ENCODE measurements at places on chromosomes 6 and 20. TPM values are rescaled to one million over a fixed set of nuclear protein-coding genes. Genes with fewer than 3 reads are reported as not detected.

The SLC17A1 gene
- 0.41 TPM for total RNA-seq

The GJA10 gene
- total RNA-seq, result not detected

The TRIM31 gene
- not detected for total RNA-seq

The UBE3D gene
- 6.0 TPM for total RNA-seq

- DNase-seq, result no peak
Observed at GRCh38 chr6:53294095-53294494, 54.7 kb downstream of the ELOVL5 start.

DNA sequence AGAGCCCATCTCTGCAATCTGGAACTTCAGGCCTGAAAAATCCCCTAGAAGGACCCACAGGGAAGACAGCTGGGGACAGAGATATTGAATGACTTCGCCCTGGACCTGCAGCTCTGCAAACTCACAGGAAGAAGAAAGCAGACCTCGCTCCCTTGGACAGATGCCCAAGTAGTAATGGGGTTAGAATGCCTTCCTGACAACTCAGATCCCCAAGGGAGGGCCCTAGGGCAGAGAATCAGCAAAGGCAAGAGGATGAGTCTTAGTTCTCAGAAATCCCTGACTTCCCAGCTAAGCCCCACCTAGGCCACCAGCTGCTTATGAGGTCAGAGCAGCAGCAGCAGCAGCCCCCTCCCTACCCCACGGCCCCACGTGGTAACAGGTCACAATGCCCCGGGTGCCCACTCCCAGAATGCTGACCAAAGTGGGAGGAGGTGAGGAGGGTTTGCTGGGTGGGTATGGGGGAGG is at the start of gene C20orf141:
Gene C20orf141 (plus strand): TSS at position 401 of the 465 bp plus-strand sequence. CDS start 198 bp downstream, outside the sequence.
- DNase-seq, result no peak

DNA sequence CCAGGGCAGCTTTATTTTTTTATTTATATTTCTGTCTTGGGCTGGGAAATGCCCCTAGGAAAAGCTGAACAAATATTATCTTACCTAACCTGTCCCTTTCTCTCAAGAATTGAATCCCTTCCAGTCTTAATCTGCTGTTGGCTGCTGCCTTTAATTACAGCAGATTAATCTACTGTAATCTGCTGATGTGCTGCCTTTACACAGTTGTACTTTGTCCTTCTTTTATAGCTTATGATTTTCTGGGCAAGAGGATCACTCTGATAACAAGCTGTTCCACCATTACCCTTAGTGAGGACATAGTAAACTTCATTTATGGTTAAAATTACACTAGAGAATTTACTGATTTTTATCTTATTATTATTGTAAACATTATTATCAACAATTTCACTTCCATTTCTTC is 234.5 kb upstream of the MAN1A1 start:
- no peak for DNase-seq

DNA sequence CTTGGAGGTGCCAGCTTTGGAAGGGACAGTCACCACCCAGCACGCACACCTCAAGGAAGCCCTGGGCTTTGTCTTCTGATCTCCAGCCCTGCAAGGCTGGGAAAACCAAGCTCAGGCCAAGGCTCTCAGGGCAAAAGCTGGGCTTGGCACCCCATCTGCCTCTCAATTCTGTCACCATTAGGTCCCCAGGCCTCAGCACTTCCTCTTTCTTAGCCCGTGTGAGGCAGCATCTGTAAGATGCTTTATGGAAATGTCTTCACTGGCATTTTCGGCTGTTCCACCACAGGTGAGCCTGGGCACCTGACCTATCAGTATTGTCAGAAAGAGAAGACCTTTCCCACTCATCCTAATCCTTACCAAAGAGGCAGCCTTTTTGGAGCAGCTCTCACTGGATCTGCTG is 24.6 kb downstream of the GMEB2 start:
- no peak for DNase-seq

DNA sequence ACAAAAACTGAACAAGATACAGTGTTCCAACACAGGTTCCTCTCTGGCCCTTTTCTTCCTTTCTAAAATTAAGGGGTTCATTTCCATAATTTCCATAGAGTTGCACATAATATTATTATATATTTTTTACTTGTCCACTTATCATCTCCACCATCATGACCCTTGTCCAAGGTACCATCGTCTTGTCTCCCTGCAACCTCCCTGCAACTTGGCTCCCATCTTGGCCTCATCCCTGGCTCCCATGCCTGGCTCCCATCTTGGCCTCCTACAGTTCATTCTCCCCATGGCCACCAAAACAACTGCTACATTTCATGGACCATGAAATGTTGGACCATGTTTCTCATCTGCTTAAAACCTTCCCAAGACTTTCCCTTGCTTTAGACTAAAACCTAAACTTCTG is 3.1 kb upstream of the KCNB1 start:
- DNase-seq, result no peak

DNA sequence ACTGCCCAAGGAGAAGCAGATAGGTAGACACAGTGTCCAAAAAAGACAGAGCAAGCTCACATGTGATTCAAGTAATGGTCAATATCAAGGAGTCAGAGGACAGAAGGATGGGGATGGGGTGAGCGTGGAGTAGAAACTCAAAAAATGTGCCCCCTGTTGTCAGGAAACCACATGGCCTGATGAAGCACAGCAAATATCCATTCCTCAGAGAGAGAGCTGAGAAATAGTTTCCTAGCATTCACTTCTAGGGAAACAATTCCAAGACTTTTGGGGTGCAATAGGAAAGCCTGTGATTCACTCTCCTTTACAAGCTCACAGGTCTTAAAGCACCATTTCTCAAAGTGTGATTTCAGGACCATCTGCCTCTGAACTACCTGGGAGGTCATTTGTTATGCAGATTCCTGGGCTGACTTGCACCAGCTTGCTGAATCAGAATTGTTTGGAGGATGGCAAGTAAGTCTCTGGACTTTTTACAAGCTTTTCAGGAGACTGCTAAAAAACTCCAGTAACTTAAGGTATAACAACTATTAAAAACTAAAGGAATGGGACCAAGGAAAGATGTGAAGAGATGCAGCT is 432.8 kb downstream of the HDGFL1 start:
- DNase-seq, result no peak

DNA sequence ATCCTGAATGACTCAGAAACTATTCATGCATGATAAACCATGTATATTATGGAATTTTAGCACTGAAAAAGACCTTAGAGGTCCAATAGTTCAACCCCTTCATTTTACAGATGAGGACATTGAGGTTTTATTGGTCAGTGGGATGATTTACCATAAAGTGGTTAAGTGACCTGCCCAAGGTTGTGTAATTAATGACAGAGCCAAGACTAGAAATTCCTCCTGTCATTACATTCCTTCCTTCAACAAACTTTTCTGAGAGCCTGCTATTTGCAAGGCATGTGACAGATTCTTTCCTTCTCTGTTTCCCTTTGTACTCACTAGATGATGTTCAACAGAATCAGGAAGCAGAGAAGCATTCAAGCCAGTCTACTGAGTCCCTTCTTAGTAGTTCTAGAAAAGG is 170.7 kb upstream of the KCNK16 start:
- DNase-seq, result no peak

DNA sequence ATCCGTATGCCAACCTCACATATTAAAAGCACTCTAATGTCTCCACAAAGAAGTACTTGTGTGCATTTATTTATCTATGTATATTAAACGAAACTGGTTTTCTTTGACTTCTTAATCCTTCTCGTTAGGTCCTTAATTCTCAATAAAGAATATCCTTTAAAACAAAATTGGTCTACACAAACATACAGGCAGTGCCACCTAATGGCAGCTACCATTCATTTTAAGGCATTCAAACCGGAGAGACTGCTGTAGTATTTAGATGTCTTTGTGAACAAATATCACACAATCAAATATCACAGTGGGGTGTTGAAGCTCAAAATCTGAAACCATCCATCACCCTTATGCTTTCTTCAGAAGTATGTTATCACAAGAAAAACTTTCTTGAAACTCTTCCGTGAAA is 96.6 kb upstream of the IRAK1BP1 start:
- DNase-seq, result no peak

GRCh38 chr20:22232923-22233322 is 351.4 kb downstream of the FOXA2 start:
- no peak for DNase-seq

- no peak for DNase-seq
Observed at GRCh38 chr6:155194399-155194798, 69.4 kb upstream of the CLDN20 start.

DNA sequence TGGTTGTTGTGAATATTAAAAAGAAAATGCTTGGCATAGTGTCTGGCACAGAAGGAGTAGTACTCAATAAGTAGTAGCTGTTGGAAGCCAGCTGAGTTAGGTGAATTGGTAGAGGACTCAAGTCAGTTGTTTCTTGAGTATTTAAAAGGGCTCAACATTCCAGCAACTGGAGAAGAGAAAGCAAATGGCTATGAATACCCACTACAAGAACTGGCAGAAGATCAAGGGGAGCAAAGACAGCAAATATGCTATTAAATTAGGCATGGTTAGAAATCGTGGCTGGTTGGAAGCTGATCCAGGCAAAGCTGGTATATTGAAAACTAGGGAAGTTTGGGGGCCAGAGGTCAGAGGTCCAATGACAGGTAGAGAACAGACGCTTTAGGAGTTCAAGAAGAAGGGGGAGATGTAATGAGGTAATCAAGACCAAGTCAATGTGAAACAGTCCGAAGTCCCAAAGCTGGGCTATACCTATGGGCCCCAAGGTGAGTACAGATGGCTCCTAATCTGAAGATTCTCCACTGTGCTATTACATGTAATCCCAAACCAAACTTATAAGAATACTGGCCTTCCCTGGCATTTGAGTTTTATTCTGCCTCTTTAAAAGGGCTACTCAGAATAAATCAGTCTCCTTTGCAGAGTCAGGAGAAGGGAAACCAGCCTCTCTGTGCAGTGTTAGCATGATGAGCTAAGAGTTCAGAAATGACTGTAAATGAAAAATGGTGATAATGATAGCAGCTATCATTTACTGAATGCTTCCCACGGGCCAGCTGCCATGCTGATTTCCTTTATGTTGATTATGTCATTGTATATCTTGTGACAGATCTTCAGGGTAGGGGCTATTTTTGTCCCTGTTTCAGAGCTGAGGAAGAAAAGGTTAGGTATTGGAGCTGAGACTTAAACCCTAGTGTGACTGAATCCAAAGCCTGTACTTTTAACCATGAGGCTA is 122.3 kb downstream of the ANKS1A start:
- peak; percentile 16 for DNase-seq

GRCh38 chr6:79546186-79546585 is 9.0 kb upstream of the LCA5 start:
- DNase-seq, result no peak

GRCh38 chr6:31729979-31730630 is 1.0 kb upstream of the DDAH2 start:
- no peak for DNase-seq

- DNase-seq, result no peak
Observed at GRCh38 chr6:54574671-54575070, 266.4 kb downstream of the TINAG start.

Data from activated naive CD4-positive, alpha-beta T cell treated with anti-CD3 and anti-CD28 coated beads, Interleukin-2, amount 50 U/mL, for 72 hours (primary cell).